Activated T-cell treated with anti-CD3 and anti-CD28 coated beads, Interleukin-2, amount 50 U/mL, for 72 hours (primary cell): ENCODE measurements at places on chromosomes 11 and 22.
A peak's percentile ranks its signal among the peaks of the same experiment; 100 is the strongest.

DNA sequence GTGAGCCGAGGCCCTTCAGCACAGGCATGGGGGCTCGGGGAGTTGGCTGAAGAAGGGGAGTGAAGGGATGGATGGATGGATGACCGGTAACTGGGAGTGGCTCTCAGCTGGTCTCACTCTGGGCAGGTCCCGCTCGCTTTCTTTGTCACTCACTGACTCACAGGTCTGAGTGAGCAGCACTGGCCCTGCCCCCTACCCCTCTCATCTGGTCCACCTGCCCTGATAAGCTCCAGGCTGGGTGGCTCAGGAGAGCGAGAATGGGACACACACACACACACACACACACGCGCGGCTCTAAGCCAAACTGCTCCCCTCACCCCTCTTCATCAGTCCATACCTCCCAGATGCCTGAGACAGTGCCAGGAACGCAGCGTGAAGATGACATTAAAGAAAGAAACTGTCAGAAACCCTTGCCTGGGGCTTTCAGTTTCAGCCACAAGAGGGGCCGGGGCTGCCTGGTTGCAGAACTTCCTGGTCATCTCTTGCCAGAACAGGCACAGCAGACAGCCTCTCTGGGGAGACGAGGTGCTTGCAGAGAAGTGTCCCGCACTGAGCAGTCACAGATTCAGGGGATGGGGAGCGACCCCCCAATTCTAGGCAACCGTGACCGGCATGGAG, 16.5 kb upstream of the SHISAL1 start:
- DNase-seq, result peak; percentile 43

DNA sequence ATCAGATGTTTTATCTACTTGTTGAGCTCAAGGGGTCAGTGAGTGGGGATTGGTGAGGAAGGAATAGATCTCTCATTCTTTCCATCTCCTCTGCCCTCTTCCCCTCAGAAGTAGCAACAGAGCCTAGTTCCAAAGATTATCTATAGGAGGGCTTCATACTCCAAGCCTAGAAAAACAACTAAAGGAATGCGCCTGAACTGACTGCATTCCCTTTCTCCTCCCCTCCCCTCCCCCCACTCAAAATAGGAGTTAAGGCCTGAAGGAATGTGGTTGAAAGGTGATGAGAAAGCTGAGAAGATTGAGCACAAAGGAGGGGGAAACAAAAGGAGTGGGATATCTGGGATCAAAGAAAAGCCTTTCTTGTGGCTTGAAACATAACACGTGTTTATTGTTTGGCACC, 10.5 kb downstream of the EMSY start:
- no peak for DNase-seq

DNA sequence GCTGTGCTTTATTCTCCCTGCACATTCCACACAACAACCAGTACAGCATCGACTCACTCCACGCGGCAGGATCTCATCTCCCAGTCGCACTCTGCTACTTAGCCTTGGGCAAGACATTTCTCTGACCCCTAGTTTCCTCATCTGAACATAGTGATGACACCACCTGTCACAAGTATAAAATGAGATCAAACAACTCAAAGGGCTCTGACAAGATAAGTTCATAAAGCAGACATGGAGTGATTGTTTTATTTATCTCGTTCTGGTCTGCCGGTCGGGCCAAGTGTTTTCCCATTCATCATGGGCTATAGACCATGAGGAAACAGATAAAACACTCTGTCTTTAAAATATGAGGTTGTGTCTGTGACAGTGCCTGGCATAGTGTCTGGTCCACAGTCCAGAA, 35.0 kb downstream of the DSCAML1 start:
- DNase-seq, result no peak

DNA sequence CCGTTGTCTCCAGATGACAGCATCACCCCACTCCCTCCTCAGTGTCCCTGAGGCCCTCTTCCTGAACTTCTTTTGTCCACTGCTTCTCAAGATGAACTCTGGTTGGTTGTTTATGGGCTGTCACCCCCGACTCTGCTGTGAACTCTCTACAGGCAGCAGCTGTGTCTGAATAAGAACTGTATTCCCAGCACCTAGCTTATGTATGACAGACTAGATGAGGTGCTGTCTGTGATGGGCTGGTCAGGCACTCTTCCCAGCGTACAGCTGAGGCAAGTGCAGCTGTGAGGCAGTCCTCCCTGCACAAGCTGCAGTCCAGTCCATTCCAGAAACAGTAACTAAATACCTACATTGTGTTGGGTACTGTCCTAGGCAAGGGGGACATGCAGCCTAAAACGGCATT, 111.4 kb upstream of the PITPNB start:
- DNase-seq, result no peak

DNA sequence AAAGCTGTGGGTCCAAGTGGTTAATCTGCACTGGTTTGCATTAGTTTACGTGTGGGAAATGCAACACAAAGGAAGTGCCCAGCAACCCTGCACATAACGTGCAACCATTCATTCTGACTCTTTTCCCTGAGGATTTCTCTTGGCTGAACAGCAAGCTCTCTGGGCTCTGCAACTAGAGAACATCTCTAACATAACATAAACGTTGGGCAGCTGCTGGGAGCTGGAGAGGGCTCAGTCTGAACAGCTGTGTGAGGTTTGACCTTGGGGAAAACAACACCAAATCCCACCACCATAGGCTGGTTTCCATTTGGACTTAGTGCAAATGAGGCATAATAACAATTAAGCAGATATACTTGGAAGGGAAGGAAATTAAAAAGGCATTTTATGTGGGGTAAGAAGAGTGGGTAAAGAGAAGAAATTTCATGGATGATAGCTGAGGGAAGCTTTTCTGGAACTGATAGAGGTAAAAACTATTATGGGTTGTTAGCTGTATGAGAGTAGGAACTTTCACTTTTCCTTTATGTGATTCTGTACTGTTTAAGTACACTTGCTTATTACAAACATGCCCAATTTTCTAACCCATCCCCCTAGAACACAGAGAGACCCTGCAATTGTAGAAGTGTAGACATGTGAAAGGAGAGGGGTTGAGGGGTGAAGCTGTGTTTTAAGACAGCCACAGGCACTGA, 76.2 kb downstream of the SNX19 start:
- no peak for DNase-seq

DNA sequence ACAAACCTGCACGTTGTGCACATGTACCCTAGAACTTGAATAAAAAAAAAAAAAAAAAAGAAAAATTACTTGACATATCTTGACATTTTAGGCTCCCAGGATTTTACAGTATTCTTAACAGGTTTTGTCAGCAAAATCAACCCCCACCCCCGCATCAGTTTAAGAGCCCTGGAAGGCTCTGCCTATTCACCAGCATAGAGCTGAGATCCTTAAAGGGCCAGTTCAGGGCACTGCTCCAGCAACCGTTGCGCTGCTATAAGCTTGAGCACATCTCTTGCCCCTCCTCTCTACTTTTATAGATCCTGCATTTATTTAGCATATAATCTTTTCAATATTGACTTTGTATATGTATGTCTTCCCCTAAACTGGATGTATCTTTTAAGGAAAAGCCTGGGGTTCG, 697 bp upstream of the PAFAH1B2 start:
- peak; percentile 29 for DNase-seq

DNA sequence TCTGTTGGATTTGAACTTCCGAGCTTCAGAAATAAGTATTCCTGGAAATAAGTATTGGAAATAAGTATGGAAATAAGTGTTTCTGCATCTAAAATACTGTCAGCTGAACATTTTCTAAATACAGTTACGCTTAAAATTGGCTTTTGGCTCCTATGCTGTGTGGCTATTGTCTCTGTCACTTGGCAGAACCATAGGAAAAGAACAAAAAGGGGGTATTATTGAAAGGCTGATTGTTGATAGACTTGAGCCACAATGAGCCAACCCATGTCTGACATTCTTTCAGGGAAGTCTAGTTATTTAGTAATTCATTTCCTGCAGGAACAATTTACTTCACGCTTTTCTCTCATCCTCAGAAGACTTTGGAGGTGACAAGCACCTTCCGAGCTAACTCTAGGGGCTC, 32.5 kb upstream of the LARGE1 start:
- no peak for DNase-seq

DNA sequence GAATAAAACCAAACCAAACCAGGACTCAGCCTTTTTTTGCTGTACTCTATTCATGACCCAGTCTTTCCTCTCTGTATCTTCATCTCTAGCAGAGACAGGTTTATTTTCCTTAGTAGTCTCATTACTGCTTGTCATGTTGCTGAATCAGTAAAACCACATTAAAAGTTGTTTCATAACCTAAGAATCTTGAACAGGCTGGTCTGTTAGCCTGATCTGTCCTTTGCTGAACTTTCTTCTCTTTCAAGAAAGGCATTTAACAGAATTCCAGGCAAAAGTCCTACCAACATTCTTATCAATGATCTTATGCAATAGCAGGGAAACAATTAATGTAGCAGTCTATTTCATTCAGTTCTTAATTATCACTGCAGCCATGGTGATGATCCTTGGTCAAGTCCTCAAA, 197.7 kb downstream of the CASP12 start:
- no peak for DNase-seq

DNA sequence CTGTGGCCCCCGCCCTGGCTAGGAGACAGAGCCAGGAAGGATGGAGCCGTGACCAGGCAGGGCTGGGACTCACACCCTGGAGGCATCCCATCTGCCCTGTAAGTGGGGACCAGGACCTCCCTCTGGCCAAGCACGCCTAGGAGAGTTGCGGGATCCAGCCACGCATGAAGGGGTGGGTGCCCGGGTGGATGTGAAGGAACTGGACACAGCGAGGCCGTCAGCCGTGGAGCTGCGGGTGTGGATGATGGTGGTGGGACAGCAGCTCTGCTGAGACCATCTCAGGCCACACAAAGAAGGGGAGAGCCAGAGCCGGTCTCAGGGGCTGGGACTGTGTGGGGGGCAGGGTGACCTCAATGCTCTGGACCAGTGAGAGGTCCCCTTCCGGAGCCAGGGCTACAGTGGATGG, 746.4 kb downstream of the BRD1 start:
- DNase-seq, result no peak

GRCh38 chr11:55457641-55458040, 89.9 kb downstream of the OR4A15 start:
- no peak for DNase-seq

DNA sequence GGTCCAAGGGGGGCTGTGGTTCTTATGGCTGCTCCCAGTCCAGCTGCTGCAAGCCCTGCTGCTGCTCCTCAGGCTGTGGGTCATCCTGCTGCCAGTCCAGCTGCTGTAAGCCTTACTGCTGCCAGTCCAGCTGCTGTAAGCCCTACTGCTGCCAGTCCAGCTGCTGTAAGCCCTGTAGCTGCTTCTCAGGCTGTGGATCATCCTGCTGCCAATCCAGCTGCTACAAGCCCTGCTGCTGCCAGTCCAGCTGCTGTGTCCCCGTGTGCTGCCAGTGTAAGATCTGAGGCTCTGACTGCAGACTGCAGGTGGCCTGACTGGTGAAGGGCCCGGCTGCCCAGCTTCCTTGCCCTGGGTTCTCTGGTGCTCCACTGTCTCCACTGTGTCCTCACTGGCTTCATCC, 696 bp downstream of the KRTAP5-5 start:
- no peak for DNase-seq

DNA sequence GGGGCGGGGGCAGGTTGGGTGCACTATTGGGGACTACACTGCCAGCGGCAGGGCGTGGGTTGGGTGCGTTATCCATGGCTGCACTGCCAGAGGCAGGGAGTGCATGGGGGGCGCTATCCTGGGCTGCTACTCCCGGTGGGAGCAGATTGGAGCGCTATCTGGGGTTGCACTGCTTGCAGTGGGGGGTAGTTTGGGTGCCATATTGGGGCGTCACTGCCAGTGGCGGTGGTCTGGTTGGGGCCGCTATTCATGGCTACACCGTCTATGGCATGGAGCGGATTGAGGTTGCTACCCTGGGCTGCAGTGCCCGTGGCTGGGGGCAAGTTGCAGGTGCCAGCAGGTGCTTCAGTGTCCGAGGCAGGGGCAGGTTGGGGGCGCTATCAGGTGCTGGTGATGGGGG, 36.2 kb downstream of the C22orf42 start:
- no peak for DNase-seq

DNA sequence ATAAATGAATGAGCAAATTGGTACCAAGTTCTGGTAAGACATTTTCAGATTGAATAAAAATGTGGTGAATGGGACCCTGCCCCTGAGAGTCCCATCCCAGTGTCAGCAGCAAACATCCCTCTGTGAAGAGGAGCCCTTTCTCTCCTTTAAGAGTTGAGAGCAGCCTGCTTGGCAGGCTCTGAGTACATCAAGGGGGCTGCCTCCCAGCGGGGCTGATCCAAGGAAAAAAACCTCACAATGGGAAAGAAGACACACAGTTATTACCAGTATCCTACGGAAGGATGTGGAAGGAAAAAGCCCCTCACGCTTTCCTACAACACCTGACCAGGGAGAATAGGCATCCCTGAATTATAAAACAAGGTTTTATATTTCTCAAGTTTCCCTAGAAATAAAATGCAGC, 293.8 kb upstream of the B3GAT1 start:
- DNase-seq, result no peak

DNA sequence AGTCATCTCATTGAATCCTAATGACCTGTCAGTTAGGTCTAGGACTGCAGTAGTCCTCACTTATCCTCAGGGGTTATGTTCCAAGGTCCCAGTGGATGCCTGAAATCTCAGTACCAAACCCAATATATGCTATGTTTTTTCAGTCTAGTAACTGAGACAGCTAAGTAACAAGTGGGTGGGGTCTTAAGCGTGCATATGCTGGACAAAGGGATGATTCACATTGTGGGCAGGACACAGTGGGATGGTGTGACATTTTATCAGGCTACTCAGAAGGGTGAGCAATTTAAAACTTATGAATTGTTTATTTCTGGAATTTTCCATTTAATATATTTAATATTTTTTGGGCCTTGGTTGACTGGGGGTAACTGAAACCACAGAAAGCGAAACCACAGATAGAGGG, 29.0 kb downstream of the DDX10 start:
- no peak for DNase-seq

DNA sequence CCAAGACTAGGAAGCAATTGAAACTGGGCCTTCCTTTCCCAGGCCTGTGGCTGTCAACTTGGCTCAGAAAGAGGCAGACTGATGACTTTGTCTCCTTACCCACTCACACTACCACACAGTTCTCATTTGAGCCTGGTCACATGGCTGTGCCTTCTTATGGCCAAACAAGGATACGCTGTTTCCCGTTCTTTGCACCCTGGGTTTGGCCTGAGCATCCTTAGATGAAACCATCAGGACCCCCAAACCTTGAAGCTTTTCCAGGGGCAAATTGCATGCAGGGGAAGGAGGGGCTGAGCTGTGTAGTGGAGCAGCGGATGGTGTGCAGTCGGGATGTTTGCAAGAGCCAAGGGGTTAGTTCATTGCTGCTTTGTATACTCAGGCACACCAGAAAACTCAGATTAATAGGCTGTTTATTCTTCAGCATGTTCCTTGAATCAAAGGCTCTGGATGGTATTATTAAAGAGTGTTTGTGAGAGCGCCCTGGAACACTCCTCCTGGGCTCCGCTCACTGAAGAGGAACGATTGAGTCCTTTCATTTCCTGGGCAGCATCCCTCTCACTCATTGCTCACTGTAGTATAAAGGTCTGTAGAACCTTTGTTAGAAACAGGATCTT, 69.8 kb downstream of the ARFGAP2 start:
- DNase-seq, result no peak
